ENCODE measurements at places on chromosomes 11 and 22.

DNA sequence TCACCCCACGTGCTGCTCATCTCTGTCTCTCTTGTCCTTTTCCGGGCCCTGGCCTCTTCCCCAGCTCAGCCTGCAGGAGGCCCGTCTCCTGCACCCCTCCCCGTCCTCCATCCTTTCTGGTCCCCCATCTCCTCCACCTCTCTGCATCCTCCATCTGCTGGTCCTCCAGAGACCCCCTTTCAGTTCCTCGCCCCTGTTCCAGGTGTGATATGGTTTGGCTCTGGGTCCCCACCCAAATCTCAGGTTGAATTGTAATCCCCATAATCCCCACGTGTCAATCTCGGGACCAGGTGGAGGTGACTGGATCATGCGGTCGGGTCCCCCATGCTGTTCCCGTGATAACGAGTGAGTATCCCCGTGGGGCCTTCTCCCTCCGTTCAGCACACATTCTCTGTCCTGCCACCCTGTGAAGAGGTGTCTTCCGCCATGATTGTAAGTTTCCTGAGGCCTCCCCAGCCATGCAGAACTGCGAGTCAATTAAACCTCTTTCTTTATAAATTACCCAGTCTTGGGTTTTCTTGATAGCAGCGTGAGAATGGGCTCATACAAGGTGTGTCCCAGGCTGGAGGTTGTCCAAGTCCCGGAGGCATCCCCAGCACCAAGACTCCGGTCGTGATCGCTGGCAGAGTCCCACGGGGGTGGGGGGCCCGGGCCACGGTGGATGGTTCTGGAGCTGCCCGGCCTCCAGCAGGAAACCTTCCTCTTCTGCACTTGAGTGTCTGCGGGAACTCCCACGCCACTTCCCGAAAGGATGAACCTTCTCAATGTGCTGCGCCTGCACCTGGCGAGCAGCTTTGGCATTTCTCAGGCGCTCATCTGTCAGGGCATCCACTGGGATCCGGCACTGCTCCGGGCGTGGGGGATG, 29.0 kb upstream of the TOLLIP start:
- DNase-seq = no peak

- no peak for DNase-seq
These were observed 3.5 kb downstream of the KRTAP5-10 start for GRCh38 chr11:71568704-71569349.

GRCh38 chr11:93686812-93687211, 25.3 kb downstream of the CEP295 start:
- DNase-seq = no peak

GRCh38 chr11:94828088-94828487, 59.9 kb downstream of the AMOTL1 start:
- no peak for DNase-seq

DNA sequence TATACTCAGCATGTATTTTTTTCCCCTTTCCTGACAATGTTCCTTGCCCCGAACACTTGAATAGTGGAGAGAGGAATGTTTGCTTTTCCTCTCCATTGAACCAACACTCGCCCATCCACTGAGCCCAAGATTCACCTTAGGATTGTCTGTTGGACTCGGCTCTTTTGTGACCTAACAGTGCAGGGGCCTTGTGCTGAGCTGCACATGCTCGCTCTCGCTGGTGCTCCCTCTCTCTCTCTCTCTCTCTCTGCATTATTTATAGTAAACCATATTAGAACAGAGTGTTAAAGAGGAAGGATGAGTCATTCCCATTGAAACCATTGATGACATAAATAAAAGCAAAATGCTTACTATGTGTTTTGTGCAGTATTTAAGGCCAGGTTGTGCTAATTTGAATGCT, 20.7 kb downstream of the ZBTB16 start:
- no peak for DNase-seq

- DNase-seq = no peak
These were observed 4.1 kb upstream of the HBG2 start for GRCh38 chr11:5258543-5259262.

DNA sequence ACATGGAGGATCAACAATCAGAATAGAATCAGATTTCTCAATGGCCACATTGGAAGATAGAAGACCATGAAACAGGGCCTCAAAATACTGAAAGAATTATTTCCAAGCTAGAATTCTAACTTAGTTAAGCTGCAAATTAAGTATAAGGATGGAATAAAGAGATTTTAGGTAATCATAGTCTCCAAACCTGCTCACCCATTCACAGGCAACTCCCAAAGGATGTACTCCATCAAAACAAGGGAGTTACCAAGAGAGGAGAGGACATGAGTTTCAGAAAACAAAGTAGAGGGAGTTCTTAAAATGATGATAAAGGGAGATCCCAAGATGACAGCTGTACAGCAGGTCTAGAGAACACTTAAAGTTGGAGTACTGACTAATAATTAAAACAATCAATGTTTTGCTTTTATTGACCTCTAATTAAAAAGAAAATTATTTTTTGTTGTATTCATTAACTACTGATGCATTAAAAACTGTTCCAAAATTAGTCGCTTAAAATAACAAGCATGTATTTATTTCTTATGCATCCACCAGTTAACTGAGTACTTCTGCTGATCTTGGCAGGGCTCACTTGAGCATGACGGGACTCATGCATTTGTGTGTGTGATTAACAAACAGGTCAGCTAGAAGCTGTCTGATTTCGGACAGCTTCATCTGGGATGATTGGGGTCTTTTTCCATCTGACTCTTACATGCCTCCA, 95.6 kb downstream of the CD44 start:
- DNase-seq = no peak

DNA sequence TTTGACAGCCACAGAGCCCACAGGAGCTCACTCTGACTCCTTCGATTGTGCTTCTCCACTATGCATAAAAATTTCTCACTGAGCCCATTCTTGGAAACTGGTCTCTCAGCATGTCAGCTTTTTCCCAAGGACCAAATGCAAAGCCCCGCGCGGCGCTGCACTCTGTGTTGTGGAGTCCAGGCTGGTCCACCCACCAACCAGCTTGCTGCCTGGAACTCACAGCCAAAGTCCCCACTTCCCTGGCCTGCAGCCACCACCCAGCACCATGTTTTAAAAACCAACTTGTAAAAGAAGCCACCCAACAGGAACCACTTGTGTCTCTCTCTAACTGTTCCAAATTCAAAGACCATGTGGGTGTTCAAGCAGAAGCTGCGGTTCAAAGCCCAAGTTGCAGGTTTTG, 124.4 kb downstream of the SPATA19 start:
- no peak for DNase-seq

- DNase-seq = peak; percentile 57
These were observed 7.0 kb downstream of the SEPTIN3 start for GRCh38 chr22:41976070-41976901.

GRCh38 chr11:112388496-112388895, 127.8 kb upstream of the PLET1 start:
- DNase-seq = no peak

- no peak for DNase-seq
These were observed 102.7 kb upstream of the SEZ6L start for GRCh38 chr22:26066534-26066933.

DNA sequence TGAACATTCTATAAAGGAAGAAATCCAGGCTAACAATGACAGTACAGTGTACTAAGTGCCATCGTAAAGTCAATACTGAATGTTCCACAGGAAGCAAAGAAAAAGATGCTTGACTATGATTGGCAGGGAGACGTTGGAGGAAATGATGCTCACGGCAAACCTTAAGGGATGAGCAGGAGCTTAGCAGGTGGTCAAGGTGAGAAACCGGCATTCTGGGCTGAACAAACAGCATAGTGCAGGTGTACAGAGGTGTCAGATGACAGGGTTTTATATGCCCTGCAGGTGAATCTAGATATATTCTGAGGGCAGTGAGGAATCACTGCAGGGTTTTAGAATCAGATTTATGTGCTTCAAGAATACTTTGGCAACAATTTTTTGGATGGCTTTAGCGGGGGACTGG, 85.3 kb upstream of the HEPHL1 start:
- no peak for DNase-seq

DNA sequence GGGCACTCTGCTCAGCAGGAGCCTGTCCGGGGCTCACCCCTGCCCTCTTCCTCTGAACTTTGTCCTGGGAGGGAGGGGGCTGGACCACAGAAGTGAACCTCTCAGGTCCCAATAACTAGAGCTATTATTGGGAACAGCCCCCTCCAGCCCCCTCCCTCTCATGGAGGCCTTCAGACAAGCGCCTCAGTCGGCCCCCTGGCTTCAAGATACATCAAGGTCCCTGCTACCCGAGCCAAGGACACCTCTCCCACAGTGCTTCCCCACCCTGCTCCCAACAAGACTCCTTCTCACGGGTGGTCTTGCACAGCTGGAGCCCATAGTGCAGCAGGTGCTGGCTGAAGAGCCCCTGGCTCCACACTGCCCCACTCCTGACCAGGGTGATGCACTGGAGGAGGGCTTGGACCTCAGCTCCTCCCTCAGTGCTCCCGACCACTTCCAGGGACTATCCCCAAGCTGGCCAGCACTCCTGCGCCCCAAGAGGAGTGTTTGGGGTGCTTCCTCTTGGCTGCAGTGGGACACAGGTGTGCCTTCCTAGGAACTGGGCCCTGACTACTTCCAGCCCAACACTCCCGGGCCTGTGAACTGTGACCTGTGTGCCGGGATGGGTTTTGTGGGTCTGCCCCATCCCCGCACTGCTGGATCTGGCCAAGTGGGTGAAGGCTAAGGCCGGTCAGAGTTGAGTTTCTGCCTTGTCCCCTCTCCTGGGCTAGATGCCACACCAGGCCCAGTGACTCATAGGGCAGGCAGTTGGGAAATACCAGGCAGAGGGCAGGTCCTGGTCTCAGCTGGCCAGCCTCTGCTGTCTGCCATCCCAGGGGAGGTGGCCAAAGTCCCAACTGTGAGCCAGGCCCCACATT, 2.2 kb downstream of the PNPLA2 start:
- DNase-seq = no peak
